Fibroblast of upper back skin (primary cell): ENCODE measurements at places on chromosomes 5 and 9.
A peak's percentile ranks its signal among the peaks of the same experiment; 100 is the strongest.

DNA sequence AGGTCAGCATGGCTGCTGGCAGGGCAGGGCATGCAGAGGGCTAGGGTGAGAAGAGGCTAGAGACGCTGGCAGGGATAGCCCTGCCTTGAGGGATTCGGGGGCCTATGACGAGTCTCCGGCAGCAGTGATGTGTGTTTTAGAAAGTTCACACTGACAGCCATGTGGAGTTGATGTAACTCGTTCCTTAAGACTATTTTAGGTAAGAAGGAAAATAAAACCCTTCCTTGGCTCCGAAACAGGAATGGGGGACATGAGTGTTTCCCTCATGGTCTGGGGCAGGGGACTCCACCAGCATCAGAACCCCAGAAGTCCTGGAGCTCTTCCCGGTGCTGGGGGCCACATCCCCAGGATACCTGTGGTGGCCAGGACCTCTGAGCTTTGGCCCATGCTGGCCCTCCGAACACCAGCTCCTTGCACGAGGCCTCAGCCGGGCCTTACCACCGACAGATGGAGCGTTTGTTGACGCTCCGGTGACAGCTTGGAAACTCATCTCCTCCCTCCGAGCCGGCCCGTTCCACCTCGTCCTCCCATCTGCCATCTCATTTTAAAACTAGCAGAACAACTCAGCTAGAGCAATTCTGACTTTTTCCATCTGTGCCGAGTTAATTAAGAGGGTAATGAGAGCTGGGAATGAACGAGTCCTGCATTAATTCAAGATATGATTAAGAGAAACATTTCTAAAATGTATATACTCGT, 337.7 kb downstream of the CDK5RAP2 start:
- DNase-seq, result no peak

GRCh38 chr9:21616082-21616778, 134.1 kb upstream of the IFNE start:
- peak; percentile 95 for DNase-seq

DNA sequence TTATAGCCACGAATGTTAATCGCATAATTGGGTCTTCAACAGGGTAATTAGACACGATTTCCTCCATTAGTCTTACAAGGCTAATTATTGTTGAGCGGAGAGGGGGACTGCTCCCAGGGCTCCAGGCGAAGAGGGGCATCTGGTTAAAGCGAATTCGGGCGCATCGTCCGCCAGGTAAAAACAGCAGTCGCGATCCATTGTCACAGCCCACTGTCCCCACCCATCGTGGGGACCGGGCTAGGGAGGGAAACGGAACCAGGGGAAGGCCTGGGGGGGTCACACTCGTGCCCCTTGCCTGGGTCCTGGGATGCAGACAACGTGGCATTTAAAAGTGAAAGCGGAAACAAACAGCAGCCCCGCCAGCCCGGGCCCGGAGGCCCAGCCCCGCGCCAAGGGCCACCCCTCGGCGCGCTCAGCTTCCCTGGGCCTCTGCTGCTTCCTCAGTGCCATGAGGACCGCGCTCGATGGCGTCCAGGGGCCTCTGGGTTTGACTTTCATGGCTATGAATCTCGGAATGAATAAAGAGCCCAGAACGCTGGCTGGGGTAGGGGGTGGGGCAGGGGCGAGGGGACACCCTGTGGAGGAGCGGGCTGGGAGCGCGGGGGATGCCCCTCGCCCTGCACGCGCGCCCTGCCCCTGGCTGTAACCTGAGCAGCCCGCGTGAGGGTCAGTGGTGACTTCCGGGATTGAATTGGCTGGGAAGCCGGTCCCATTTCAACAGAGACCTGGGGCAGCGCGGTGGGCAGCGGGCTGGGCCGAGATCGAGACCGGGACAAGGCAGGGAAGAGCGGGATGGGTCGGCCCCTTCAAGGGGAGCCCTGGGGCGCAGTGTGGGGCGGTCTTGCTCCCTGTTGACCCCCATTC, 99.9 kb downstream of the GTF3C4 start:
- DNase-seq, result peak; percentile 59

DNA sequence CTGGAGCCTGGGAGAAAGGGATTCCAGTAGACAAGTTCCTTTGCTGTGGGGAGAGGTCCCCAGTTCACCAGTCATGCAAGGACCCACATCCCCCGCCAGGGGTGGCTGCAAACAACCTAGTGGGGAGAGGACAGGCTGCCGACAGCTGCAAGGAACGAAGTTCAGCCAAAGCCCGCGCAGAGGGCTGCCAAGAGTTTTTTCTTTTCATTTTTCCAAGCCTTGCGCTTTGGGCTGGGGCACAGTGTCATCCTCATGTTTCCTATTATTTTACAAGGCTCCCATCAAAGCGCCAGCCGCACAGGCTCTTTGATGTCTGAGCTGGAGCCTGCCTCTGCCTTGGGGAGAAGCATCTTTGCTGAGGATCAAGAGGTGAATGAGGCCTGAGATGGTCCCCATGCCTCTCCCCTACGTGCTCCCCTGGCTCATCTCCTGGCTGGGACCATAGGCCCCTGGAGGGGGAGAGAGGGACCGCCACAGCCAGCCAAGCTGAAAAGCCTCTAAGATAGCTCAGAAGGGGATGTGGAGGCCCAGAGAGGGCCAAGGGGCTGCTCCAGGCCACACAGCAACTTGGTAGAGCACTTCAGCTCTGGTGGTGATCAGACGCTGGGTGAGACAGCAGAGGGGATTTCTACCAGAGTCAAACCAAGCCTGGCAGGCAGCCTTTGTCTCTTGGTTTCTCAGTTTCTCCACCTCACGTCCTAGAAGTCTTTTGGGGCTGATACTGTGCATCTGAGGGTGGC, 50.4 kb upstream of the SYNPO start:
- peak; percentile 83 for DNase-seq

DNA sequence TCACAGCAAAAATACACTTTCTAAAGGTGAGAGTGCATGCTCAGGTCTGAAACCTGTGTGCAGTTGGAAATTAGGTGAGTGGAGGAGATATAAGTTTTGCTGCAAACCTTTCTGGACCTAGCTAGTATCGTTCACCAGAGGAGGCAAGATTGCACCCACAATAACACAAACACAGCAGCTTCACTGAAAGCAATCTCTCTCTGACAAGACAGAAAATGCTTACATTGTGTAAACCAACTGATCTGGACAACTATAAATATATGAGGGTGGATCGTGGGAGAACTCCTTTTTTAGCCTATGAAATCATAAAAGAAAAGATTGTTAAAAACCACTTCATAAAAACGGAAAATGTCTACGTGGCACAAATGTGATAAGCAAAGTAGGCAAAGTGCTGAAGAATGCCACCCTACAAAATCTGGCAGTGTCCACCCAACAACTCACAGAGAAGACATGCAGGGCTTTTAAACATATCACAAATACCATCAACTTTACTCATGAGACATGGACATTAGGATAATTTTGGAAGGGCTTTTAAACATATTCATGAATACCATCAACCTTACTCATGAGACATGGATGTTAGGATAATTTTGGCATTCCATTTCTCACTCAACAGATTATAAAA, 134.3 kb downstream of the CDH18 start:
- DNase-seq, result peak; percentile 92

- DNase-seq, result no peak
These were observed 80.9 kb downstream of the ALDH7A1 start for GRCh38 chr5:126514131-126514557.

DNA sequence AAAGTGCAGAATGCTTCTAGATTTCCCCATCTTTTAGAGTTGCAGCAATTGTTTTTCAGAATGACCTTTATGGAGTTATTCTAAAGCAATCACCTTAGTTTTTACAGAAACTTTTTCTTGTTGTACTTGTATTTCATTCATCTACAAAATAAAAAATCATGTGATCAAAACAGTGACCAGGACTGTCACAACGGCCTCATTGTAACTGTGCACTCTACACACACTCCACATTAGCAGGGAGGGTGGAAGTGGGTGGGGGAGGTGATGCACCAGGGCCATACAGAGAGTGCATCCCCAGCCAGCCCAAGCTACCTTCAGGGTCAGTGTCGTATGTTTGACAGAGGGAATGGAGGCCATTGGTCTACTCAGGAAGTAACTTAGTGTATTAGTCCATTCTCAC, 26.9 kb downstream of the EGFLAM start:
- DNase-seq, result no peak

DNA sequence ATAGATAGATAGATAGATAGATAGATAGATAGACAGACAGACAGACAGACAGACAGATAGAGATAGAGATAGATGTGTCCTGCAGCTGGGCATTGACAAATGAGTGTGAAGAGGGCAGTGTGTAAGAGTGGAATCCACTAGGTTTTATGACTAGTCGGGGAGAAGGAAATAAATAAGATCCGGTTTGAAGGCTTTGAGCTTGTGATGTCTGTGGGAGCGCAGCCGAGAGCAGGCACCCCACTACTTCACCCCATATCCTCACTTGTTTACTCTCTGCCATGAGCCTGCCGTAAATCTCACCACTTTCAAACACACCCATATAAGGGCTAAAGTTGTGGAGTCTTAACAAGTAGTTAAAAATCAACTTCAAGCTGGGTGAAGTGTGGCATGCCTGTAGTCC, 1.4 kb upstream of the SUSD1 start:
- no peak for DNase-seq

DNA sequence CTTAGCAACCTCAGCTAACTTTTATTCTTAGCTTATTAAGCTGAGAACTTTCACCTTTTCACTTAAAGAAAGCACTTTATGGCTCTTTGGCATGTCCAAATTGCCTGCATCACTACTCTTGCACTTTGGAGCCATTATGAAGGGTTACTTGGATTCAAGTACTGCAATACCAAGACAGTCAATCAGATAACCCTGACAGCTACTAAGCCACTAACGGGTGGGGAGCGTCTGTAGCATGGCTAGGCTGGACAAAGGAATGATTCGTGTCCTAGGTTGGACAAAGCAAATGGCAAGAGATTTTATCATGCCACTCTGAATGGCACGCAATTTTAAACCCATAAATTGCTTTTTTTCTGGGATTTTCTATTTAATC, 39.6 kb downstream of the TRPM6 start:
- DNase-seq, result no peak

DNA sequence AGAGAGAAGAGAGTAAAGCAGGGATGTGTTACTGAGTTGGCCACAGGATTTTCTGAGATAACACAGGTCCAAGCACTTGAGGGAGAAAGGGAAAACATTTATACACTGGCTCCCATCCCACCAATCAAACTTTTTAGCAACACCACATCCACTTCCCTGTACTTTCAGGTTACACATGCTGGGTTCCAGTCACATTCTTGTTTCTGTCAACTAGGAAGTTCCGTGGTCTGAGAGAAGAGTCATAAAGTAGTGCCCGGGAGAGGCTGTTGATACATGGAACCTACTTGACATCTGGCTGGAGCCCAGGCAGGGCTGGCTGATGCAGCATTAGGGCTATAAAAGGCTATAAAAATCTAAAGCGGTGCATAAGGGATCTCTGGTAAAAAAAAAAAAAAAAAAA, 473.9 kb upstream of the COX7C start:
- no peak for DNase-seq

GRCh38 chr9:121237916-121238315, 30.0 kb upstream of the GSN start:
- no peak for DNase-seq

GRCh38 chr5:3190433-3190832, 405.2 kb upstream of the IRX1 start:
- no peak for DNase-seq

DNA sequence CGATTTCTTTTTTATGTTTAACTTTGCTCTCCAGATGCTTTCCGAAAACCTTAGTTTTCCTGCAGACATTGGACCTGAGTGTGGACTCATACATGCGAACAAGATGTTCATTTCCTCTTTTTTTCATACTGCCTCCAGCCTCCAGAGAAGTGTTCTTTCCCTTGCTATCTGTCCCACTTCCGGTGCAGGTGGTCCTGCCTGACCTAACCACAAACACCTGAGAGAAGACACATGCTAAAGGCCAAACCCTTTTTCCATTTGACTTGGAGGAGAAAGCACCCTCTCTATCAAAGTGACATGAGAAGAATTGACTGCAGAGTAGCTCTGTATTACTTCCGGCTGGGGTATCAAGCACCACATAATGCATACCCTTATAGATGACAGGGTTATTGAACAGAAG, 334.0 kb downstream of the ARHGEF28 start:
- DNase-seq, result no peak

DNA sequence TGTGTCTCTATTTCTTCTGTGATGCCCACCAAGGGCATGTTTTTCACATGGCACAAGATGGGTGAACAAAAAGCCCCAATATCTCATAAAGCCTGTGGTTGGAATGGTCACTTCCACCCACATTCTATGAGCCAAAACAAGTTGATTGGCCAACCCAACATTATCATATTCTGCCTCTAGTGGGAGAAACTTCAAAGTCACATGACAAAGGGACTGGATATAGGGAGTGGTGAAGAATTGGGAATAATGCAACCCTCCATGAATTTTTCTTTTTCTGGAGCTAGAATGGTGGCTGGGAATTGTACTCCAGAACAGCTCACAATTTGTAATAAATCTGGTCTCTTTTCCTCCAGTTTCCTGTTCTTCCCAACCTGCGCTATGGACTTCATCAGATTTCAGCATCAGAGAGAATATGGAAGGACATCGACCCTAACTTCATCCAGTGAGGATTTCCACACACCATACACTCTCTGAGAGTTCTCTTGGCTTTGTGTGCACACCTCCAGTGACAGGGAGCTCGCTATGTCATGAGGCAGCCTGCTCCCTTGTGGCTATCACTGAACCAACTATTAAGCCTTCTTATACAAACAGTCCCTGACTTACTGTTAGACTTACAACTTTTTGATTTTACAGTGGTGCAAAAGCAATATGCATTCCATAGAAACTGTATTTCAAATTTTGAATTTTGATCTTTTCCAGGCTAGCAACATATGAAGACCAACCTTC, 12.0 kb upstream of the B4GALT1 start:
- no peak for DNase-seq

GRCh38 chr5:16797951-16798350, 138.1 kb downstream of the MYO10 start:
- DNase-seq, result no peak

GRCh38 chr9:88791105-88791805, 200.0 kb upstream of the S1PR3 start:
- DNase-seq, result peak; percentile 81
